Chondrocyte (in vitro differentiated cells): ENCODE measurements at places on chromosomes 11 and 22.

DNA sequence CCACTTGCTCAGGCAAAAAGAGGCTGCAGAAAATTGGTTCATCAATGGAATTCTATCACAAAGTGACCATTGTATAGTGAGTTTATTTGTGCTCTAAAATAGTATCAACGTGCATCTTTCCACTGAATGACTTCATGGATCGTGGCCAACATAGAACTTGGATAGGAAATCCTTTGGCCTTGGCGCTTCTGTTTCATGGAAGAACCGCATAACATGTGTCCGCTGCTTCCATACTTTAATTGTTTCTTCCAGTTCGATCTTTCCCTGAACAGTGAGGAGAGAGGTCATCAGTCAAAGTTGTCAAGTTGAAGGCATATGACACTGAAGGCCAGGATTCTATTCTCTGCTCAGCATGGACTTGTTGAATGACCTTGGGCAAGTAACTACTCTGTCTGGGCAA, 4.5 kb downstream of the NDUFA6 start:
- no peak for DNase-seq

- DNase-seq: no peak
These were observed 11.8 kb upstream of the UVRAG start for GRCh38 chr11:75802913-75803820.

DNA sequence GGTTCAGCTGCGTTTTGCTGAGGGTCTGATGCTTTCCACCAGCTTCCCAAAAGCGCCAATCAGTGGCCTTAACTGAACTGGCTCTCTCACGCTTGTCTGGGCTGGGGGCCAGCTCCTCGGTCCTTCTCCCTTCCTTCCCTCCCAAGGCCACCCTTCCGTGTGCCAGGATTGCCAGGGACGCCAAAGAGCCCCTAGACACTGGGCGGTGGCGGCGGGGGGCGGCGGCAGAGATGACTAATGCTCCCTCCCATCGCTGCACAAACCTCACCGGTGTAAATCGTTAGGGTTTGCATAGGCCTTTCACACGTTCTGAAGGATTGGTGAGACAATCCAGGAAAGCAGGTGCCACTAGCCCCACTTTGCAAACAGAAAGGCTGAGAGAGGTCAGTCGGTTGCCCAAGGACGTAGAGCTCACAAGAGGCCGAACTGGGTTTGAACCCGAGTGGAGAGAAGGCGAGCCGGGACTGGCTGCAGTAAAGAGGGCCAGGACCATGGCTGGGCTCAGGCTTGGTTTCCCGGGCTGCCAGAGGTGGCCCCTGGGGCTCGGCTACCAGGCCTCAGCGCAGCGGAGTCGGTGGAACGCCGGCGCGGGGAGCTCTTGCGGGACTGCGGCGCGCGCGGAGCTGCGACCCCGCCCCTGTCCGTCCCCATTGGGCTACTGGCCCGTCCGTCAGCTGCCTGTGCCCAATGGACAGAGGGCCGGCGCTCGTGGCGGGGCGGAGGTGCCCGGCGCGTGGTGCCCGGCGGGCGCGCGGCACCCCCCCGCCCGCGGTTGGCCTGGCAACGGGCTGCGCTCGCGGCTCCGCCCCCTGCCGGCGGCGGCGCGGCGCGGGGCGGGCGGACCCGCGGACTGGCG, 589 bp upstream of the GNAZ start:
- DNase-seq: peak; percentile 96

GRCh38 chr11:3853899-3854659, 1.4 kb upstream of the STIM1 start:
- no peak for DNase-seq

- DNase-seq: no peak
These were observed 471 bp downstream of the ARVCF start for GRCh38 chr22:20015971-20016733.
